ENCODE measurements at places on chromosomes 16 and 17. TPM values are rescaled to one million over a fixed set of nuclear protein-coding genes. Genes with fewer than 3 reads are reported as not detected.

Gene CDR2
- total RNA-seq = 15.3 TPM

Gene LPCAT2
- 14.8 TPM for total RNA-seq

Gene CD300LB
- total RNA-seq = 0.04 TPM

Gene ST6GALNAC2
- total RNA-seq = 1.5 TPM

Gene RRN3
- total RNA-seq = 33.1 TPM

Gene TPSG1
- not detected for total RNA-seq

Gene MILR1
- 7.0 TPM for total RNA-seq

Gene MT1M
- total RNA-seq = 2.4 TPM

Gene MRPL27
- 81.5 TPM for total RNA-seq

Gene KREMEN2
- 5.6 TPM for total RNA-seq

Gene TBX4
- 20.0 TPM for total RNA-seq

Gene SEBOX
- not detected for total RNA-seq

Gene TP53TG3B
- not detected for total RNA-seq

Gene TBC1D3I
- 0.09 TPM for total RNA-seq

Gene CSH2
- 8.5 TPM for total RNA-seq

Gene PROCA1
- total RNA-seq = 0.80 TPM

Gene SHISA9
- total RNA-seq = 0.04 TPM

Gene SPATA20
- total RNA-seq = 27.1 TPM

Gene CDH8
- total RNA-seq = 3.5 TPM

Gene PRR11
- total RNA-seq = 4.2 TPM

Gene CCL1
- not detected for total RNA-seq

Gene ANKRD40CL
- not detected for total RNA-seq

Gene SLFN14
- 0.22 TPM for total RNA-seq

Gene KRT9
- total RNA-seq = not detected

Gene CTCF
- total RNA-seq = 27.4 TPM

Gene TBX2
- 9.2 TPM for total RNA-seq

Gene CLEC19A
- total RNA-seq = not detected

Gene MATCAP1
- 8.6 TPM for total RNA-seq

Measured in muscle of leg (tissue), 16 donors.